ENCODE measurements at places on chromosomes 4 and X.

DNA sequence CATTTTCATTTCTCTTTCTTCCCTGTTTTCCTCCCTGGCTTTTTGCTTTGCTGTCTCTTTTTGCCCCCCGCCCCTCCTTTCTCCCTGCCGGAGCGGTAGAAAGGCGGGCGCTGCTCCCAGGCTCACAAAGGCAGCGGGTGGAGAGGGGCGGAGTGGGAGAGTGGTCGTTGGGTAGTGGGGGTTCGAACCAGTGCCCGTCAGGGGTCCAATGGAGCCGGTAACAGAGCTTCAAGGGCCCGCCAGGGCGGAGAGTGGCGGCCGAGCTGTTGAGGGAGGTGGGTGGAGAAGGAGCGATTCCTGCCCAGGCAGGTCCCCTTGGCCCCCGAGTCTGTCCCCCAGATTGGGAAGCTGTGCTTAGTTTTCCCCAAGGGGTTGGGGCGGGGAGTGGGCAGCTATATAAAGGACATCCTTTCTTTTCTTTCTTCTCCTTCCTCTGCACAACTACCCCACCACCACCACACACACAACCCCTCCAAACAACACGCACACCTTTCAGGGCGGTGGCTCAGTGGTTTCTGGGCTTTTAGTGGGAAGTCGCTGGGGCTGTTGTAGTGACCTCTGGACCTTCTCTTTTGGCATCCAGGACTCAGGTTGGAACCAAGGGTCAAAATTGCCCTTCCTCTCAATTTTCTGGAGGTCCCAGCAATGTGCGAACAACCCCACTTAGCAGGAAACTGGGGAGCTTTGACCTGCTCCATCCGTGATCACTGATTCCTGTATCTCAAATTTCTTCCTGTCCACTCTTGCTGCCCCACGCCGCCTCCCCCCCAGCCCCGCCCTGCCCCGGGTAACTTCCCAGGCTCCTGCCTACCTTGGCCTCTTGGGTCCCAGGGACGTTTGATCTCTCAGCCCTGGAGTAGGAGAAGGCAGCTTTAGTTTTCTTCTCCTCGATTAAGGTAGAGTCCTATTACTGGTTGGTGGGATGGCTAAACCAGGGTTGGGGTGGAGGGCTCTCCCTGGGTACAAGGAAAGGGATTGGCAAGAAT is 1.9 kb downstream of the EFNB1 start:
- no peak for DNase-seq

- DNase-seq: no peak
Measured at GRCh38 chrX:137574102-137574783, 8.3 kb downstream of the ZIC3 start.

- no peak for DNase-seq
Measured at GRCh38 chrX:55389376-55389775, 62.6 kb upstream of the MAGEH1 start.

DNA sequence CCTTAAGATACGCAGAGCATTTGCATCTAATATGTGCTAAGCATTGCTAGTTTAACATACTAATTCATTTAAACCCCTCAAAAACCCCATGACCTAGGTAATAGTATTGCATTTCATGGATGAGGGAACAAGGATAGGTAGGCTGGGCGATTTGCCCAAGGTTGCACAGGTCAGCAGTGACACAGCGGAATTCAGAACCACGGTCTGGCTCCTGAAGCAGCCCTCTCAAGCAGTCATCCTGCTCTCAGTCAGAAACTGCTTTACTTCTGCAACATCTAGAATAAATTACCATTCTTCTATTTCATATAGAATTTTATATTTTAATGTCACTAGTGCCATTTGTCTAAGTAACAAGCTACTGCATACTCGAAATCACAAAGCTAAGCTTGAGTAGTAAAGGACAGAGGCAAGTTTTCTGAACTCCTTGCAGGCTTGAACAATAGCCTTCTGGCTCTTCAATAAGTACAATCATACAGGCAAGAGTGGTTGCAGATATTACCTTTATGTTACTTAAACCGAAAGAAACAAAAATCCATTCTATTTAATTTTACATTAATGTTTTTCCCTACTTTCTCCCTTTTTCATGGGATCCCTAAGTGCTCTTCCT is 555 bp upstream of the SPP1 start:
- DNase-seq: no peak

DNA sequence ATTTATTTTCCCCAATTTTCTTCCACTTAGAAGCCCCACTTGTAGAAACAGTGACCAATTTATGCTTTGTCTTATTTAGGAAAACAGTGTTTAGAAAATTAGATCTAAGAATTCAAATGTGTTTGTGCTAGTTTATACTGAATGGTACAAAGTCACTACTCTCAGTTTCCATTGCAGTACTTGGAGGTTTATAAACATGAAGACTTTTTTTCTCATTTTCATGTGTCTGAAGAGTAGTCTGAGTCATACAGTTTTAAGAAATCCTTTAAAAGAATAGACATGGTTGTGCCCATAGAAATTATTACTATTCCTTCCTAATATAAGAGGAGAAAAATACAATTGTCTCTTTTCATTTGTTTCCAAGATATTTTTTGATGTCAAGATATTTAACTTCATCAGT is 458.7 kb downstream of the NAF1 start:
- DNase-seq: no peak

DNA sequence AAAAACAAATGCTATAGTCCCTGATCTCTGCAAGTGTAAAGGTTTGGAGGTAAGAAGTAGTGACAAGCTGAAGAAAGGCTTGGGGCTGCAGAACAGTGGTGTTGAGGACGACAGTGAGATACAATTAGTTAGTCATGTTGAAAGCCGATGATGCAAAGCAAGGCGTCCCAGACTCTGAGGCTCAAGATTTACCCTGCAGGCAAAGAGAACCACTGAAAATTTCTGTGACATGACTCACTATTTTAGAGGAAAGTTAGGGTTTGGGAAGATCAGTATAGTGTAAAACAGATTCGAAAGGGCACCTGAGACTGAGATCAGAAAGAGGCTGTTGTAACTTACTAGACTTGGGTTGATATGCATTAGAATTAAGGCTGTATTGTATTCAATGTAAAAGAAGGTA is 281.3 kb upstream of the FTHL17 start:
- DNase-seq: no peak

DNA sequence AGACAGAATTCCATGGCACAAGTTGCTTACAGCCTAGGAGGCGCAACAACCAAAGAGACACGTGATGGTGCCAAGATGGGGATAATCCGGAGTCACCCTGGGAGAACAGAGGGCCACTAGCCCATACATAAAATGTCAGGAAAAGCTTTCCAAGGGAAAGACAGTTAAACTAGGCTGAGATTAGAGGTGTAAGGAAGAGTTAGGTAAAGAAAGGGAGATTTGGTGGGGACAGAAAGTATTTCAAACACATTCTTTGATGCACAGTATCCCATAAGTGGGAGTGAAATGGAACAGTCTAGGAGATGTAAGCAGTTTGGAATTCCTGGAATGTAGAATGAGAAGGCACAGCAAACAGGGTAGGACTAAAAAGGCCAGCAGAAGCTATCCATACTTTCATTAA is 860.9 kb upstream of the LCORL start:
- DNase-seq: no peak

DNA sequence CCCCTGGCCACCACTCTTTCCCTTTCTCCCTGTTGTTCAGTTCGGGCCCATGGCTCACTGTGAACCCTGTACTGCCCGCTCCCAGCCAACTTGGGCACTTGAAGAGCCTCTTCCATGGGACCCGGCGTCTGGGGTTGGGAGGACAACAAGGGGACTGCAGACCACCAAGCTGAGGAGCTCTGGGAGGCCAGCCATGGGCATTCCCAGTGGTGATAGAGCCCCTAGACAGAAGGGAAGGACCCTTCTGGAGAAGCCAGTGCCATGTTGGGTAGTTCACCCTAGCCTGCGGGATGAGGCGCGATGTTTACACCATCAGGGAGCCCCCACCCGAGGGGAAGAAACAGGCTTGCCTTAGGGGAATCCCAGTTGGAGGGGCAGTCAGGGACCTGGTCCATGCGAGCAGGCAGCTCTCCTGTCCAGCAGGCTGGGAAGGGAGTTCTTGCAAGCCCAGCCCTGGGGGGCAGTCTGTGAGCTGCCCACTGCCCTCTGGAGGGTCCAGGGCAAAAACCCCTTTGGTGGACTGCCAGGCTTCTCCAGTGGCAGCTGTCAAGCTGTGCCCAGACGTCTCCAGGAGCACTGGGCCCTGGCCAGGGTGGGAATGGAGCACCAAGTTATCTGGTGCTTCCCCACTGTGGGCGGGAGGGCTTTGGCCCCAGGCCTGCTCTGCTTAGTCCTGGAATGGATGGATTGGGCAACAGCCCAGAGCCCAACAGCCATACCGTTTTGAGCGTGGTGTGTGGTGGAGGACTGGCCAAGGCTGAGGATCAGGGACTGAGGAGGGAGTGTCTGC is 23.7 kb upstream of the UBA1 start:
- DNase-seq: no peak

DNA sequence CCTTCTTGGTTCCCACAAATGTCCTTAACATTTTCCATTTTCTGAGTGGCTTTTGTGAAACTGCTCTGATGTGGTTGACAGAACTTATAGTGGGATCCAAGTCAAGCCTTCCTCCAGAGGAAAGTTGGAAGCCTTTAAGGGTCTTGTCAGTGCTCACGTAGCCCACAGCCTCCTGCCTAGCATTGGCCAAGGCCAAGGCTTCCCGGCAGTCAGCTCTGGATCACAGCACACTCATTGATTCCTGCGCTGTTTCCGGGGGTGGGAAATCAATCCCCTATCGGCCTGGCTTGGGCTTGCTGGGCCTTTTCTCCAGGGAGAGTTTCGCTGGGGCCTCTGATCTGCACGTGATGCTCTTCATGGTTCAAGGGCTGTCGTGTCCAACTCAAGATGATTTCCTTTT is 76.1 kb downstream of the SLC9A6 start:
- no peak for DNase-seq

- DNase-seq: no peak
Measured at GRCh38 chr4:23819041-23819511, 70.8 kb downstream of the PPARGC1A start.

- no peak for DNase-seq
Measured at GRCh38 chr4:172344308-172344938, 531.2 kb downstream of the GALNTL6 start.

GRCh38 chr4:38381788-38382187 is 282.2 kb upstream of the KLF3 start:
- no peak for DNase-seq

DNA sequence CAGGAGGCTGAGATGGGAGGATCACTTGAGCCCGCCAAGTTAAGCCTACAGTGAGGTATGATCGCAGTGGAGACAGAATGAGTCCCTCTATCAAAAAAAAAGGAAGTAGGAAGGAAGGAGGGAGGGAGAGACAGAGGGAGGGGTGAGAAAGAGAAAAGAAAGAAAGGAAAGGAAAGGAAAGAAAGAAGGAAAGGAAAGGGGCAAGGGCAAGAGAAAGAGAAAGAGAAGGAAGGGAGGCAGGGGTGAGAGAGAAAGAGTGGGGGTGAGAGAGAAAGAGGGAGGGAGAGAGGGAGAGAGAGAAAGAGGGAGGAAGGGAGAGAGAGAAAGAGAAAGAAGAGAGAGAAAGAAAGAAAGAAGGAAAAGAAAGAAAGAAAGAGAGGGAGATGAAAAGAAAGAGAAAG is 13.2 kb downstream of the ELF2 start:
- DNase-seq: no peak

GRCh38 chrX:47644557-47645091 is 5.7 kb downstream of the ELK1 start:
- no peak for DNase-seq

DNA sequence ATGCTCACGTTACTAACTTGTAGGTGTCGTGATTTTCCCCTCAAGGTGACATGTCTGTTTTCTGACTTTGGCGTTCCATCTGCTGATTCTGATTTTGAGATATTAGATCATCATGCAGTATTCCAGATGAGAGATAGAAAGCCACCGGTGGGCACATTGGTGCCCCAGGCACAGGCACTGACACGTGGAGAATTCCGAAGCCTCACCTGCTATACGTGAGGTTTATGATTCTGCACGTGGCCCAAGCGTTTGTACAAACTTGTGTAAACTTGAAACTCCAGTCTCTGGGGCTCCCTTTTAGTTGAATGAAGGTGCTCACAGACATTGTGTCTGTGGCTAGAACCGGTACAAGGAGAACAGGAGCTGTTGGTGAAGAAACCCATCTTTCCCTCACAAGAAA is 81.1 kb downstream of the TENM3 start:
- DNase-seq: no peak

- no peak for DNase-seq
Measured at GRCh38 chr4:116001291-116001690, 887.9 kb upstream of the NDST4 start.

DNA sequence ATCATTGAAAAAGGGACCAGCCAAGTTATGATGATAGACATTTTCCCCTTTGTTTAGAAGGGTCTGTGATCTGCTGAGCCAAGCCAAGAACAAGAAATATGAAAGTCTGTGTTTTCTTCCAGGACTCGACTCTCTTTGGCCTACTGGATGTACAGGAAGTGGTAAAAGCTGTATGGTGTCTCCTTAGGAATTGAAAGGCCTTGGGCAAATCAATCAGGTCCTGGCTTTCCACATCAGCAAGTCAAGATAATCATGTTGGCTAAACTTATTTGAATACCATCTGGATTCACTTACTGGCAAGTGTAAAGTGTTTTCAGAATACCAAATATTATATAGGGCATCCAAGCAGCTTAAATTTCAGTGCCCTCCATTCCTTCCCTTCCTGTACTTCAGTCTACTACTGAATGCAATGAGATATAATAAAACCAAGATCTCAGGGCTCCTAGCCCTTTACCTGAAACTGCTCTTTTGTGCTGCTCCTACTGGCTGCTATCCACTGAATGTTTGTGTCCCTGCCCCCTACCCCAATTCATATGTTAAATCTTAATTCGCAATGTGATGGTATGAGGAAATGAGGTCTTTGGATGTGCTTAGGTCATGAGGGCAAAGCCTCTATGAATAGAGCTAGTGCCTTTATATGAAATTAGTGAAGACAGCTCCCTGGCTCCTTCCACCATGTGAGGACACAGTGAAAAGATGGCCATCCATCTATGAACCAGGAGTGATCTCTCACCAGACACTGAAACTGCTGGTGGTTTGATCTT is 578.0 kb downstream of the SPRY1 start:
- DNase-seq: no peak

GRCh38 chr4:145681956-145682355 is 2.0 kb downstream of the C4orf51 start:
- DNase-seq: no peak

- DNase-seq: no peak
Measured at GRCh38 chr4:98399915-98400314, 138.7 kb downstream of the RAP1GDS1 start.

DNA sequence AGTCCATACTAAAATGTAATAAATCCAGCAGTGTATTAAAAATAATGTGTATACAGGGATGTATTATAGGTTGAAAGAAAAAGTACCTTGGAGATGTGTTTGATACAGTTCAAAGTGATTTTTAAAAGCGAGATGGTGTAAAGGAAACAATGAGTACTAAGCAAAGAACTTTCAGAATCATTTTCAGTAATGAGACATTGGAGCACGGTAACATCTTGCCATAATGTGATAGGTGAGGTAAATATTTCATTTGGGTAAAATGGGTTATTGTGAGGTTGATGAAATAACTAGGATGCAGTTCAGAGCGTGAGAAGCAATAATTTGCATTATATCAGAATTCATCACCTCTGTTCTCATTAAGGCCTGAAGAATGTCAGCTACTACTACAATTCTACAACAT is 25.9 kb downstream of the EIF2S3 start:
- no peak for DNase-seq

- DNase-seq: no peak
Measured at GRCh38 chr4:154854362-154854761, 73.3 kb downstream of the RBM46 start.

- no peak for DNase-seq
Measured at GRCh38 chrX:41475191-41475590, 28.0 kb downstream of the NYX start.

- no peak for DNase-seq
Measured at GRCh38 chr4:11189756-11190155, 238.9 kb downstream of the HS3ST1 start.
